Thymus (tissue), 14 donors: ENCODE measurements at places on chromosomes 12 and 14. TPM values are rescaled to one million over a fixed set of nuclear protein-coding genes. Genes with fewer than 3 reads are reported as not detected.

Gene EFS
- total RNA-seq: 1.6 TPM

Gene TAS2R8
- not detected for total RNA-seq

Gene SLC16A7
- 11.0 TPM for total RNA-seq

Gene RERG
- total RNA-seq: 1.4 TPM

Gene ARHGAP9
- 71.1 TPM for total RNA-seq

GRCh38 chr12:118842866-118843265 lies 138.5 kb upstream of the SRRM4 start:
- no peak overlapping the region for H3K27ac ChIP-seq
- no peak for DNase-seq

GRCh38 chr14:64340560-64341196 lies 46.5 kb upstream of the ESR2 start:
- H3K36me3 ChIP-seq: no peaks in the 10 kb centered on the region
- no peak for DNase-seq
- no peaks in the 10 kb centered on the region for H3K27me3 ChIP-seq
- H3K27ac ChIP-seq: no peak overlapping the region
- peaks cover 17% of the 10 kb centered on the region for H3K4me1 ChIP-seq
- no peak overlapping the region for H3K4me3 ChIP-seq

DNA sequence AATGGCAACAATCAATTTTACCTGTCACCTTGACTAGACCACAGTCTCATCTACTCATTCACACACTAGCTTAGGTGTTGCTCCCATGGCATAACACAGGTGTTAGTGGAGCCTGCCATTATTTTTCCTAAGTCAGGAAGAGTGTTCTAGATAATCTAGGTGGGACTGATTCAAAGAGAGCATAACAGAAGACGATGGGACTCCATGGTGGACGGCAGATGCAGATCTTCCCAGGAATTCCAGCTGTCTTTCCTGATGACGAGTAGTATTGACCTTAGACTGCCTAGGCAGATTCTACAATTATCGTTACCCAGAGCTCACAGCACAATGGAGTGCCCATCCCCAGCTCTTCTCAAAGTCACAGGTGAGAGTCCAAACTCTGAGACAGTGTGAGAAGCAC lies 589.0 kb downstream of the TMEM121 start:
- H3K27ac ChIP-seq: peak overlapping the region; percentile 64
- H3K4me1 ChIP-seq: peaks cover 38% of the 10 kb centered on the region
- no peak for DNase-seq
- H3K27me3 ChIP-seq: no peaks in the 10 kb centered on the region
- no peaks in the 10 kb centered on the region for H3K36me3 ChIP-seq

- no peak overlapping the region for H3K27ac ChIP-seq
- H3K4me3 ChIP-seq: no peak overlapping the region
- H3K27me3 ChIP-seq: no peaks in the 10 kb centered on the region
Measured at GRCh38 chr12:59383079-59383822, 212.6 kb upstream of the SLC16A7 start.

GRCh38 chr12:124621296-124621660 lies 53.9 kb upstream of the NCOR2 start:
- no peaks in the 10 kb centered on the region for H3K27me3 ChIP-seq
- H3K4me3 ChIP-seq: no peak overlapping the region
